Activated CD8-positive, alpha-beta memory T cell treated with anti-CD3 and anti-CD28 coated beads for 1 hour (primary cell): ENCODE measurements at places on chromosomes 7 and 10.

DNA sequence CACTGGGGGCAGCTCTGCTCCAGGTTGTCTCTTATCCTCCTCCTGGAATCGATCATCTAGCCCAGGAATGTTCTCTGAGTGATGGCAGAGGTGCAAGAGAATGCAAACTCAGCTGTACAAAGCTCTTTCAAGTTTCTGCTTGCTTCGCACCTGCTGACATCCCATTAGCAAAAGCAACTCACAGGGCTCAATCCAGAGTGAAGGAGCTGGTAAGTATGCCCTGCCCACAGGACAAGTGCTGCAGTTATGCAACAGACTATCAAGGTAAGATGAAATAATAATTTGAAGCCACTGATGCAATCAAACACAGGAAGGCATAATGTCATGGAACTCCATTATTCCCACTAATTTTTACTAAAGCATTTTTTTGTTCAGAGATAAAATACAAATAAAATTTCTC lies 122.2 kb downstream of the GRM3 start:
- DNase-seq: no peak

GRCh38 chr7:84914598-84914997 lies 272.3 kb downstream of the SEMA3D start:
- no peak for DNase-seq

DNA sequence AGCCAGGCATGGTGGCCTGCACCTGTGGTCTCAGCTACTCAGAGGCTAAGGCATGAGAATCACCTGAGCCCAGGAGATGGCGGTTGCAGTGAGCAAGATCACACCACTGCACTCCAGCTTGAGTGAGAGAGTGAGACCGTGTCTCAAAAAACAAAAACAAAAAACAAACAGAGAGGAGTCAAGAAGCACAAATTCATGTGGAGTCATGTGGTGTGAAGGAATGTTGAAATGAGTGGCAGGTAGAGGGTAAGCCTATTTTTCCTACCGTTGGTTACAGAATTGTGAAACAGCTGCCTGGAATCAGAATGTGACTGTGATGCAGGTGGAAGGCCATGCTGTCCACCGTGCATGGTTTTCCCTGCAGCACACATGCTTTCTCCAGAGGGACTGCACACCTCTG lies 23.7 kb upstream of the NUB1 start:
- no peak for DNase-seq

- DNase-seq: no peak
These were observed 70.7 kb downstream of the BEND7 start for GRCh38 chr10:13457958-13458686.

DNA sequence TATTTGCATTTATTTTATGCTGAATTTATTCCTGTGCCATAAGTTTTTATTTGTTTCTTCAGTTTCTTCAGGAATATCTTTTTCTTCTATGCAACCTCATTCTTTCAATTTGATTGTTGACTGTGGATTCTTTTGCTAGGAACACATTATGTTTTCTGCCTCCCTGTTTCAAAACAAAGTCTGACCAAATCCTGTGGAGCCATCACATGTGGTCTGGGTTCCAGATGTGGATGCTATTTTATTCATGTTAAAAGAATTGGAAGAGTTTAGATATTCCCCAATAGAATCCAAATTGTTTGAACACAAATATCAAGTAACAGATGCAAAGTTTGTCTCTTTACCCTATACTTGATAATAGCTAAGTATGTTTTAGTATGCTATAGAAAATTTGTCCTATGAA lies 56.8 kb upstream of the LRRC17 start:
- no peak for DNase-seq

GRCh38 chr10:11232222-11232961 lies 214.7 kb downstream of the CELF2 start:
- DNase-seq: no peak

GRCh38 chr7:132810561-132810960 lies 234.3 kb upstream of the PLXNA4 start:
- no peak for DNase-seq

DNA sequence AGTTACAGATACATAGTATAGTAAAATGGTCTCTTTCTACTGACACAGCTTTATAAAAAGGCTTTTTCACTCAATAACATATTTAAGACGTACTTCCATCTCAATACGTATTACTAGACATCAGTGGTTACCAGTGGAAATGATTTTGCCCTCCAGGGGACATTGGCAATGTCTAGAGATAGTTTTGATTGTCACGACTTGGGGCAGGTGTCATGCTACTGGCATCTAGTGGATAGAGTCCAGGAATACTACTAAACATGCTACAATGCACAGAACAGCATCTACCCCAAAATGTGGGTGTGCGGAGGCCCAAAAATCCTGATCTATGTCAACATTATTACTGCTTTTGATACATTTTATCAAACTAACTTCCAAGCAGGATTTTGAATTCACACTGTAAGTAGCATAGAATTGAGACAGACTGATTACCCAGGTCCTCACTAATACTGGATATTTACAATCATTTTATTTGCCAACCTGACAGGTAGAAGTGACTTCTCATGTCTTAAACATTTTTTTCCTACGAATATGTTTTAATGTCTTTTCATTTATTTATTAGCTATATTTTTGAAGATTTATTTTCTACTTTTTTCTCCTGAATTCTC lies 53.8 kb downstream of the HGF start:
- DNase-seq: no peak

- DNase-seq: no peak
These were observed 250.9 kb upstream of the MKLN1 start for GRCh38 chr7:131076711-131077181.

- no peak for DNase-seq
These were observed 58.2 kb downstream of the ENTPD1 start for GRCh38 chr10:95814011-95814727.

- DNase-seq: no peak
These were observed 431.2 kb upstream of the IGFBP3 start for GRCh38 chr7:46352004-46352954.

DNA sequence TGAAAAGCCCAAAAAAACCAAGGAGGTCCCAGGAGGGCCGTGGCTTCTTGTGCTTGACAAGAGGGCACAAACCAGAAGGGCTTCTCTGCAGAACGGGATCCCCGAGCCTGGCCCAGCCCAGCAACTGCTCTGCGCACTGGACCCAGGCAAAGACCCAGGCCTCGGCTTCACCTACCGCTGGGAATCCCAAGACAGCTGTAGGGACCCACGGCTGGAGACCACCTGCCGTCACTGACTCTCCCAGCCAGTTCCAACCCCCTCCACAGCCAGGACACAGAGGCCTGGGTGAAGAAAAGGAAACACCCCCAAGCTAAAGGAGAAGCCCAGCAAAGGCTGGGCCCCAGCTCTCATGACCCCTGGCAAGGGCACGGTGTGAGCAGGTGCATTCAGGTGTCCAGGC lies 24.3 kb downstream of the PDGFA start:
- DNase-seq: no peak

GRCh38 chr10:63910806-63911205 lies 389.6 kb downstream of the REEP3 start:
- no peak for DNase-seq

DNA sequence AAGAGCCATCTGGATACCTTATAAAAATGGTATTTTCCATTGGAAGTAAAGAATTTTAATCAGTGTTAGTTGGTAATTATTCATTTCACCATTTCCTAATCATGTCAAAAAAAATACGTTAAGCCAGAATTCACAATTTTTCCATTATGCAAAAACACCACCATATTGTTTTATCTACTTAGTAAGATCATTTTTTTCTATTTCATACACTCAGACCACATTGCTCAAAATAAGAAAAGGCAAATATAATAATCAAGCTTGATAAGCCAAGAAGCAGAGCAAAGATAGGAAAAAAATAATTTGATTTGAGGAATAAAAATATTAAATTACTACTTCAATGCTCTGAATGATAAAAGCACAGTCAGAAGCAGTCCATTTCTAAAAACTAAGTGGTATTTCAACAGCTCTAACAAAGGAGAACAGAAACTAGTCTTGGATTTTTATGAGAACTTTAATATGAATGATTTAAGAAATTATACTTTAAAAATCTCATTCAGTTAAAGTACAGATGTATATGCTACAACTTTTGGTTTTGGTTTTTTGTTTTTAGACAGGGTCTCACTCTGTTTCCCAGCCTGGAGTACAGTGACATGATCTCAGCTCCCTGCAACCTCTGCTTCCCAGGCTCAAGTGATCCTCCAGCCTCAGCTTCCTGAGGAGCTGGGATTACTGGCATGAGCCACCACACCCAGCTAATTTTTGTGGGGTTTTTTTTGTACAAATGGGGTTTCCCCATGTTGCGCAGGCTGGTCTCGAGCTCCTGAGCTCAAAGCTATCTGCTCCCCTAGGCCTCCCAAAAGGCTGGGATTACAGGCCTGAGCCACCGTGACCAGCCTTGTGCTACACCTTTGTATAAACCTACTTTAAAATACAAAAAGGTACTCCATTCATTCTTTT lies 46.6 kb downstream of the LRRN3 start:
- DNase-seq: no peak

- no peak for DNase-seq
These were observed 21.6 kb downstream of the GPR26 start for GRCh38 chr10:123687758-123688157.

- no peak for DNase-seq
These were observed 1.7 kb downstream of the TSPAN12 start for GRCh38 chr7:120856198-120856597.

- no peak for DNase-seq
These were observed 77.1 kb downstream of the ABCC2 start for GRCh38 chr10:99859585-99859984.

DNA sequence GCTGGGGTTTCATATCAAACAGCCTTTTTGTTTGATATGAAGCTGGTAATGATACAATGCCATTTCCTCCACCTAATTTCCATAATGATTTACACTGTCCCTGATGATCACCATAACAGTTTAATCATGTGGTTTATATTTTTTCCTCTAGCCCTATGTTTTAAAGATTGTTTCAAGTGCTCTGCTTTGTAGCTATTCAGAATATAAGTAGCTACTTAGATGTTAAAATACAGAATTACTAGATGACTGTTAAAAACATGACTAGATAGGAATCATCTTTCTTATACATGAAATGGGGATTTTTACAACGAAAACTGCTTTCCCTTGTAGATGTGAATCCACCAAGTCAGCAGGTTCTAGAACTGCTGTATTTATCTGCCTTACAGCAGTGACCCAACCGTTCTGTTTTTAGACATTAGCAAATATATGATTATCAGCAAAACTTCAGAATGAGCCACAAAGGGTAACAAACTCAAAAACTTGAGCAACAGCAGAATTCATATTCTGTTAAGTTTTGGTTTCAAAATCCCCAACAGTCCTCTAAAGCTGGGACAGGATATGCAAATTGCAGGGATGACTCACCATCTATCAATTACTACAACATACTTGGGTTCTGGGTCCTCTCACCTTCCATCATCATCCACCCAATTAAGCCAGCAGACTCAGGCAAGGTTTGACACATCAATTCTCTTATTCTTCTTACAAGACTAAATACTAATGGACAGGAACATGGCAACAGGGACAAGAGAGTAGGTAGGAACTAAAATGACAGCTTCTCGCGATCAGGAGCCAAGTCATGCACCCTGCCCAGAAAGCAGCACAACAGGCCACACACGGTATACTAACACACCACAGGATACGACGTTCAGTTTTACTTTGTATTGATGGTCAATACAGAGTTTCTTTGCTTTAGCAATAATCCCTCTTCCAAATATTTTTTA lies 83.9 kb downstream of the PIP4K2A start:
- no peak for DNase-seq

DNA sequence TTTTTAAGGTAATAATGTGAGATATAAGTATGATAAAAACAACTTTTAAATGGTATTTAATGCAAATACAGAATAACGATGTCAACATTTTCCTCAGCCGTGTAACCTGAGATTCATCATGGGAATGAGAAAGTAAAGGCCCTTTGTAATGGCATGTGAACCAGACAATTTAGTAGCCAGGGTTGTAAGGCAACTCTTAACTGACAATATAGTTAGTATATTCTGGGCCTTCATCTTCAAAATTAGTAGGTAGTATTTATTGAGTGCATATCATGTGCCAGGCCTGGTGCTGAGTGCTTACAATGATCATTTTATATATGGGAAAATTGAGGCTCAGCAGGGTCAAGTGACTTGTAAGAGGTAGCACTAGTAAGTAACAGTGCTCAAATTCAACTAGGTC lies 10.6 kb downstream of the LSM8 start:
- no peak for DNase-seq

DNA sequence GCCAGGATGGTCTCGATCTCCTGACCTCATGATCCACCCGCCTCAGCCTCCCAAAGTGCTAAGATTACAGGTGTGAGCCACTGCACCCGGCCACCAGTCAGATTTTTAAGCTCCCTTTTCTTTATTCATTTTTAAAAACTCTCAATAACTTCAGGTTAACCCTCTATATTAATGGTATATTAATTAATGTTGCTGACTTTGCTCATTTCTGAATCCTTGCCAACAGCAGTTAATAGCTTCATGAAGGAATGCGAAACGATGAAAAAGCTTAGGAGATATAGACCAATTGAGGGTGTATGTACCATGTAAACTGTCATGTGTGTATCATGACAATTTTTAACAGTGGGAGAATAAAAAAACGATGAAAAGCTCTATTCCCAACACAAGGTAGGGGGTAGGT lies 27.5 kb downstream of the PNPLA8 start:
- no peak for DNase-seq

GRCh38 chr7:34130558-34131295 lies 225.4 kb downstream of the BMPER start:
- no peak for DNase-seq

- DNase-seq: no peak
These were observed 125.4 kb downstream of the MAPK8 start for GRCh38 chr10:48431871-48432270.

- DNase-seq: no peak
These were observed 32.8 kb downstream of the TMEM60 start for GRCh38 chr7:77765481-77765880.

- no peak for DNase-seq
These were observed 476.5 kb downstream of the GPAM start for GRCh38 chr10:111707076-111707475.

- DNase-seq: no peak
These were observed 2.8 kb downstream of the FXYD4 start for GRCh38 chr10:43374194-43374593.

GRCh38 chr10:9147475-9147874 lies 1093.0 kb downstream of the GATA3 start:
- no peak for DNase-seq

DNA sequence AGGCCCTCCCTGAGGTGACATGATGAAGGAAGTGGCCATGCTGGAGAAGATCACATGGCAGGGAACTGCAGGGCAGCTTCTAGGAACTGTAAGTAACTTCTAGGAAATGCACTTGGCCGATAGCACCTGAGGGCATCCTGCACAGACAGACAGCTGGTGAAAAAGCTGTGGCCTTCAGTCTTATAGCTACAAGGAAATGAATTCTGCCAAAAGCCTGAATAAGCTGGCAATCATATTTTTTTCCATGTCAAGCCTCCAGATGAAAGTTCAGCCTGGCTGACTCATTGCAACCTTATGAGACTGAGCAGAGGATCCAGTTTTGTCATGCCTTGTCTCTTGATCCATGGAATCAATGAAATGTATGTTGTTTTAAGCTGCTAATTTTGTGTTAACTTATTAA lies 91.1 kb upstream of the CACNA2D1 start:
- no peak for DNase-seq
